Stimulated activated CD4-positive, alpha-beta T cell treated with anti-CD3 and anti-CD28 coated beads, Interleukin-12 subunit alpha, Interleukin-12 subunit beta, amount 100 ng/mL, for 4 hours (primary cell): ENCODE measurements at places on chromosomes 7 and 10.

DNA sequence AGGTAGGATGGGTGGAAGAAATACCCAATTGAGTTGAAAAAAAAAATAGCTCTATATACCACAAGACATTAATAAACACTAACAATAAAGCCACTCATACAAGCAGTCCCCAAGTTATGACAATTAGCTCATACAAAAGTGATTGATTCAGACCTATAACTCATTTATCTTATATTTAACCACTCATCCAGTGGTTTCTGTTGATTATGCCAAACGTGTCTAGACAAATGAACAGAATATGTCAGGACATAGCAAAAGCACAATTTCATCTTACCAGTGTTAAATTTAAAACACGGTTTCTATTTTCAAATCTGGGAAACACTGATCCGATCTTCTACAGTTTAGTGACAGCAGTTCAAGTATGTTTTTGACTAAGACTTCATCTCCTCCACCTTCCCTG, 17.0 kb downstream of the ABI1 start:
- DNase-seq: no peak

DNA sequence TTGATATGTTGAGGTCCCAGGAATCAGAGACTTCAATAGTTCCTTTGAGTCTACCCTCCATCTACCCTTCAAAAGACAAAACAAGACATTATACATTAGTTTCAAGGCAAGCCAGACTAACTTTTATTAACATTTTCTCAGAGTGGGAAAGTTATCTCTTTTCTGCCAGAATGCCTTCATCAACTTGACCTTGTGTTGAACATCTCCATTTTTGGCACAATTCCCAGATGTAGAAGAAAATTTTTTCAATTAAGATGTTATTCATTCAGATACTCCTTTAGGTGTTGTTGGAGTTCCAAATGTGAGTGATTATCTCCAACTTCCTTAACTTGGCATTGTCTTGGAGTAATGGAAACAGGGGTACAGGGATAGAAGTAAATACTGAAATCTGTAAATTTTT, 59.1 kb downstream of the NRF1 start:
- DNase-seq: no peak

DNA sequence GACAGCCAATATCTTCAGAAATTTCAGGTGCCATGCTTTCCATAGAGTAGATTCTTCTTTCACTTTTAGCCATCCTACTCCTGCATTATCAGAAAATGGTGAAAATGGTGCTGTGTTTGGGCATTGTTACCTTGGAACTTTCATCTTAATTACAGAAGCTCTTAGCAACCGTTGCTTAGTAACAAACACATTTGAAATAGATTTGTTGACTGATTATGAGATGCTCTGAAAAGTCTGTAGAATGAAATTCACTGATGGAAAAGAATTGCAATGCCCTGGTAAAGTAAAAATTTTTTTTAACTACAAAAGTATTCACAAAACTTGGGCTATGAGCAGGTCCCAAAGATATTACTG, 249.3 kb upstream of the NEBL start:
- DNase-seq: no peak

GRCh38 chr7:108452707-108453106, 3.5 kb downstream of the NRCAM start:
- DNase-seq: no peak

GRCh38 chr10:5506751-5507648, 7.6 kb upstream of the CALML5 start:
- DNase-seq: no peak

GRCh38 chr10:79940431-79940830, 8.5 kb downstream of the SFTPD start:
- no peak for DNase-seq

GRCh38 chr10:126851414-126852108, 53.7 kb upstream of the DOCK1 start:
- DNase-seq: no peak

GRCh38 chr10:46515793-46516192, 40.7 kb downstream of the GPRIN2 start:
- no peak for DNase-seq

DNA sequence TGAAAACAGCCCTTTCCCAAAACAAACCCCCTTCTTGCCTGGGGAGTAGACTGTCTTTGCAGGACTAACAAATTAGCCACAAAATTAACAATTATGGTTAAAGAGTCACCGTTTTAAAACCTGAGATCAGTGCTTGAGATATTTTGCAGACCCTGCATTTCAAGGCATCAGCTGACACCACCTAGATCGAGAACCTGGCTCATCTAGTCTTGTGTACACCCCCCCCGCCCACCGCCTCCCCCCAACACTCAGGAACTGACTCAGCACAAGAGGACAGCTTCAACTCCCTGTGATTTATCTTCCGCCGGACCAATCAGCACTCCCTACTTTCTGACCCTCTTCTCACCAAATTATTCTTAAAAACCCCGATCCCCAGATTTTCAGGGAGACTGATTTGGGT, 737.1 kb downstream of the PHTF2 start:
- DNase-seq: no peak

- no peak for DNase-seq
Observed at GRCh38 chr7:135382173-135382572, 127.7 kb downstream of the CNOT4 start.
